ENCODE measurements at places on chromosomes 2 and 18. TPM values are rescaled to one million over a fixed set of nuclear protein-coding genes. Genes with fewer than 3 reads are reported as not detected.

Gene RUFY4
- not detected for total RNA-seq

Gene PKDCC
- total RNA-seq = 17.2 TPM

Gene RAX
- not detected for total RNA-seq

Gene NYAP2
- total RNA-seq = 0.95 TPM

Gene GALNT5
- 0.04 TPM for total RNA-seq

Gene SRD5A2
- total RNA-seq = not detected

Gene CAPN13
- total RNA-seq = not detected

GRCh38 chr2:56088411-56088810, 95.4 kb upstream of the CCDC85A start:
- no peak for DNase-seq

GRCh38 chr18:13800505-13801259, 23.3 kb upstream of the MC5R start:
- no peak for DNase-seq

DNA sequence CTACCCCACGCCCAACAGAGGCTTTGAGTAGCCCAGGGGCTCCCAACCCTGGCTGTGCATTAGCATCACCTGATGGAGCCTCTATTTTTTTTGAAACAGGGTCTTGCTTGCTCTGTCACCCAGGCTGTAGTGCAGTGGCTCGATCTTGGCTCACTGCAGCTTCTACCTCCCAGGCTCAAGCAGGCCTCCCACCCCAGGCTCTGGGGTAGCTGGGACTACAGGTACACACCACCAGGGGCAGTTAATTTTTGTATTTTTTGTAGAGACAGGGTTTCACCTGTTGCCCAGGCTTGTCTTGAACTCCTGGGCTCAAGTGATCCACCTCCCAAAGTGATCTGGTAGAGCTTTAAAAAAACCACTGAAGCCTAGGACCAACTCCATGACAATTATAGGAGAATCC, 394.8 kb upstream of the ATP5MC3 start:
- no peak for DNase-seq

DNA sequence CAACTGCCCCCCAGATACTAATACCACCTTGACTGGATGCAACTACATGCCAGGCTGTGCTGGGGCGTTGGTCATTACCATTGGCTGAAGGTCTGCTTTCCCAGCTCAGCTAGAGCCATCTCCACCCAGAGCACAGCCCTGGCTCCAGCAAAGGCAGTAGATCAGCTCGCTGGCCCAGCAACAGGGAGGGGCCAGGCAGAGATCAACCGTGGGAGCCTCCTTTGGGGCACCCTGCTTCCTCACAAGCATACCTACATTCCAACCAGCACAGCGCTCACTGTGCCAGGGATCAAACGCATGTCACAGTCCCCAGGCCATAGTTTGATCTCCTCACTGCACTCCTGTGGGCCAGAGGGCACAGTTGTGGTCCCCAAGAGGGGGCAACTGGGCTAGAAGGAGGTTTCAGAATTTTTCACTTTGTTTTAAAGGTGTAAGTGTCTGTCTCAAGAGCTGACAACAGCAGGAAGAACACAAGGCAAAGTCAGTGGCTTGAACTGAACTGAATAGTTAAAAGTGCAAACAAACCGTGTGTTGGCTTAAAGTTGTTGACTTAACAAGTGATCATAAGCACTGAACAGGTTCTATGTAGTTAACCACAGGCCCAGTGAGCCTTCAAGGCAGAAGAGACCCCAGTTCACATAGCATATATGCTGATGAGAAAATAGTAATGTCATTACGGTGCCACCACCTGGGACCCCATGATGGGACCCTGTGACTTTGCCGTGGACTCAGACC, 70.1 kb upstream of the BZW1 start:
- no peak for DNase-seq

DNA sequence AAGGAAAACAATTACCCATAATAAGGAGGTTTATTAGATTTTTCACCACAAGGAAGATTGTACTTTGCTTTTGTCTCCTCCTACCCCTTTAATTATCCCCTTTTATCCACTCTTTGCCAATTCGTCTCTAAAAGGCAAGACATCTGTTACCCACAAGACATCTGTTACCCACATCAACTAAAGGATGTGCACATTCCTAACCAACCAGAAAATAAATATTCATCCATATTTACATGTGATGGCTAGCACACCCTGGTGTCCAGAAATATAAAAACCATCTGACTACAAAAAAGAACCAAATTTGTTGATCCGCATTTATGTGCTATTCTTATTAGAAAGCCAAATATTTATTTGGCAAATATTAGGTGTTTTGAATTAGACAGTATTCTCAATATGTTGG, 35.7 kb downstream of the ACVR1C start:
- no peak for DNase-seq

- DNase-seq = no peak
Observed at GRCh38 chr2:104891145-104891544, 37.2 kb downstream of the POU3F3 start.

- no peak for DNase-seq
Observed at GRCh38 chr2:230893841-230894781, 29.4 kb downstream of the ITM2C start.

- no peak for DNase-seq
Observed at GRCh38 chr2:120702061-120702460, 33.6 kb upstream of the GLI2 start.

DNA sequence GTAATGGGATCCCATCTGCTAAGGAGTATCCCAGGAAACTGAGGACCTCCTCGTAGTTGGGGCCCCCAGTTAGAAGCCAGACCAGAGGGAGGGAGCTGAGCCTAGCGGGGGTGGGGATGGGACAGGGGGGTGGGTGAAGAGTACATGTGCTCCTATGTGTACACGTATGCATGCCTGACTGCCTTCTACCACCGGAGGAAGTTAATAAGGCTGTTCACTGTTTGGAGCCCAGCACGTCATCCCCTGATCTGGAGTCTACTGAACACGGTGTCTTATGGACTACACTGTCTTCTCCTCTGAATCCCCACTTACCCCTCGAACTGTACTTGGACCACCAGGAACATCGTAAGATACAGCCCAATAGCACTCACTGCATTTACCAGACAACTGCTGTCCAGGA, 68.5 kb downstream of the SFXN5 start:
- no peak for DNase-seq
